ENCODE measurements at places on chromosomes 7 and 10. TPM values are rescaled to one million over a fixed set of nuclear protein-coding genes. Genes with fewer than 3 reads are reported as not detected.

DNA sequence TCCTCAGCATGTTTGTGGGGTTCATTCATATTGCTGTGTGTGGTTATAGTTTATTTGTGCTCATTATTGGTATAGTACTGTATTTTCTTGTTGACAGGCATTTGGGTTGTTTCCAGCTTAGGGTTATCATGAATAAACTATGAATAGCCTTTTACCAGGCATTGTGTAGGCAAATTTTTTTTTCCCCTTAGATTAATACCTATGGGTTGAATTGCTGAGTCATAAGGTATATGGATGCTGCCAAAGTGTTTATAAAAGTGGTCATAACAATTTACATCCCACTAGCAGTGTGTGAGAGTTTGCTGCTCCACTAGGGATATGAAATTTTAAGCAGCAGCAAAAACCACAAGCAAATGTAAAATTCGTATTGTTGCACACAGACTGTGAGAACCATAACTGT lies 175.0 kb downstream of the PLPP4 start:
- no peak for DNase-seq

- DNase-seq = no peak
Measured at GRCh38 chr10:97123765-97124164, 62.0 kb downstream of the SLIT1 start.

The FAM25C gene
- total RNA-seq = not detected

The MYL7 gene
- total RNA-seq = 2,865 TPM

The LAMTOR4 gene
- 104 TPM for total RNA-seq

Data from left ventricle myocardium superior (tissue), 1 donor.